ENCODE measurements at places on chromosomes 12 and 14. TPM values are rescaled to one million over a fixed set of nuclear protein-coding genes. Genes with fewer than 3 reads are reported as not detected.

POTEG gene
- not detected for total RNA-seq

DNA sequence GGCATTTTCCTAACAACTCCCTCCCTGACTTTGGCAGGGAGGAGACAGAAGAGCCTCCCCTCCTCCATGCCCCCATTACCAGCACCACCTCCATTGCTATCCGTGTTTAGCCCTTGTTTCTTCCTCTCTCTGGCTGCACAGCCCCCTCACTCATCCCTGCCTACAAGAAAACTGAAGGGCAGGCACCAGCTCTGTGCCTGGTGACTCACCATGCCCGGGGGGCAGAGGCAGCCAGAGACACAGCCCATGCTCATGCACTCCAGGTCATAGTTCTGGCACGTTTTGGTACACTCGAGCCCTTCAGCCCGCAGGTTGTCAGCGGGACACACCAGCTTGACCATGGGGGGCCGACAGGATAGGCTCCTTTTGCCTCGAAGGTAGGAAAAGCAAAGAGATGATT, 80.4 kb downstream of the VWF start:
- DNase-seq: no peak

GRCh38 chr14:105141026-105141425, 27.6 kb downstream of the JAG2 start:
- no peak for DNase-seq

GRCh38 chr14:75495882-75496281, 26.4 kb upstream of the BATF start:
- no peak for DNase-seq

DNA sequence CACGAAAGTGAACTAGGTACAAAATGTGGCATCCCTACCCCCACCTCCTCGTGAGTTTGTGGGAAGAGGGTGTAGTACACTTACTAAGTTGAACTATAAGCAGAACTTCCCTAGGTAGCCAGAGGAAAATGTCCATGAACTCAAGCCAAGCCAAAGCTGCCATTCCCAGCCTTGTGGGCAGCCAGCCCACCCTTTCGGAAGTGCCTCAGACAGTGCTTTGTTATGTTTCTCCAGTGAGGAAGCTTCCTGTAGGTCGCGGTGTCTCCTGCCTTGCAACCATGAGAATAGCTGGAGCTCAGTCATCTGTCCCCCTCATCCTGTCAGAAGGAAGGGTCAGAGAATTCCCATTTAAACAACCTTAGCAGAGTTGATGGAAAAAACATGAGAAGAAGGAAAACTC, 266.9 kb downstream of the DUSP6 start:
- no peak for DNase-seq

DNA sequence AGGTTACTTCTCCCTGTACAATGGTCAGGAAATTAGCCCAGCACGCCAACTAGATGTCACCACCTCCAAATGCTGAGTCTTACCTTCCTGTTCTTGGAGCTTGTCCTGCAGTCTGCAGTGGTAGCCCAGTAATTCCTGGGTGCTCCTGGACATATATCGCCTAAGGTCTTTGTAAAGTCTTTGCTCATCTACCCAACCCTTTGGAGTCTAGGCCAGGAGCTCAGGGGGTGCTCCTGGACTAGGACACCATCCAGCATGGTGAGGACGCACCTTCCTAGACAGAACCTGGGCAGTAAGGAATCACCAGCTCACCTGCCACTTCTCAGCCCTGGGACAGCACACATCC, 569 bp downstream of the SERPINA10 start:
- no peak for DNase-seq
